ENCODE measurements at places on chromosomes 6 and 20.

- no peak for DNase-seq
These were observed 451.5 kb downstream of the PLCB1 start for GRCh38 chr20:8583566-8584043.

- peak; percentile 33 for DNase-seq
These were observed 42.2 kb downstream of the NFATC2 start for GRCh38 chr20:51500311-51500710.

DNA sequence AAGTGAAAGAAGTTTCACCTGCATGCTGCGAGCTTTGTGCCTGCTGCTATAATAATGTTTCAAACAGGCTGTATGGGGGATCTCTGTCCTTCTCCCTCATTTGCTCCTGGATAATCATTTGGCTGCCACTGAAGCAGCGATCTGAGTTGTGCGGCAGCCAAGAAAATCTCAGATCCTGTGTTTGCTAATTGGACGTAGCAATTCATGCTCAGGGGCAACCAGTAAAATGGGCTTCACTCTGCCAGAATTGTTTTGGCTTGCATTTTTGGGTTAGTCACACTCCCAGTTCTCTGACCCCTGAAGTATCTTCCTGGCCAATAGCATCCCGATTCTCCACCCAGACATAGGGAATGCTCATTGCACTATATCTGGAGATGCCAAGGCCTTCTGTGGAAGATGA lies 13.7 kb upstream of the STXBP5 start:
- DNase-seq = no peak

DNA sequence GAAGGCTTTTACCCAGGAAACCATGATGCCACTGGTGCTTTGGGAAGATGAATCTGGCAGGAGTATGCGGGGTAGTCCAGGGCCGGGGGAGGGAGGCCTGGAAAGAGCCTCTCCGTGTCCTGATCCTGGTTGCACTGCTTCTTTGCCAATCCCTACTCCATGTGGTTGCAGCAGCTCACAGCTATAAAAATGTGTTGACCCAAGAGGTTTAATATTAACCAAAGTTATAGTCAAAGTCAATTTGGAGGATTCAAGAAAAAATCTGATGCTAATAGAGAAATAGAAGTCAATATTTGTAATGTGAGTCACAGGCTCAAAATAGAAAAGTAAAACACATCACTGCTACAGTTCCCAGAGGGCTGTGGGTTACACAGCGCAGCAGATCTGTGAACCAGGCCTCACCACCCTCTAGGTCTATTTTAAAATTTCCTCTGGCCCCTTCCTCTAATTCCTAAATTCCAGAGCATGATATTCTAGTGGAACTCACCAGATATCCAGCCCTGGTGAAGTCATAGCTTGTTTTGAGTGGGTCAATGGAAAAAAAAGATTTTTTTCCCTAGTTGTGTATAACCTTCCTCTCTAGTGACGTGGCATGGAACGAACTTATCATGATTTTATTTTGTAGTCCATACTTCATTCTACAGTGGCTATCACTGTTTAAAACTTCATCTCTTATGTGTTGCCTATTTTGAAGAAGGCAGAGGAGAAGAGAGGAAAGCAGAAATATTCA lies 63.2 kb upstream of the BMP2 start:
- DNase-seq = no peak

- DNase-seq = no peak
These were observed 84.3 kb upstream of the TRAF3IP2 start for GRCh38 chr6:111689946-111690345.

GRCh38 chr6:167356874-167357273 lies 32.0 kb downstream of the TTLL2 start:
- no peak for DNase-seq

DNA sequence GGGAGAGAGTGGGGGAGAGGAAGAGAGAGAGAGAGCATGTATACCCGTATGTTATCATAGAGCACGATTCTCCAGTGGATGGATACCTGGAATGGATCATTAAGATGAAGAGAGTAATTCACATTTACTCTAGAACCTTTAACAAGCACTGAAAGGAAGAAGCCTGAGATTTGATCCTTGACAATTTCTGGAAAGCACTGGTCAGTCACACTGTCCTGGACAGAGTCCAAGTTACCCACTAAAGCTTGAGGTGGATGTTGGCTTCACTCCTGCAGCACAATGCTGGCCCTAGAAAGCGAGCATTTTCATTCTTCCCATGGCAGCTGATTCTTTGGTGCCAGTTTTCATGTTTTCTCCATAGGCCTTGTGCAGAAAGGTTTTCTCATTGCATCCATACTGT lies 25.6 kb downstream of the NFYA start:
- DNase-seq = peak; percentile 52

GRCh38 chr6:98366371-98366770 lies 468.0 kb upstream of the POU3F2 start:
- DNase-seq = no peak

DNA sequence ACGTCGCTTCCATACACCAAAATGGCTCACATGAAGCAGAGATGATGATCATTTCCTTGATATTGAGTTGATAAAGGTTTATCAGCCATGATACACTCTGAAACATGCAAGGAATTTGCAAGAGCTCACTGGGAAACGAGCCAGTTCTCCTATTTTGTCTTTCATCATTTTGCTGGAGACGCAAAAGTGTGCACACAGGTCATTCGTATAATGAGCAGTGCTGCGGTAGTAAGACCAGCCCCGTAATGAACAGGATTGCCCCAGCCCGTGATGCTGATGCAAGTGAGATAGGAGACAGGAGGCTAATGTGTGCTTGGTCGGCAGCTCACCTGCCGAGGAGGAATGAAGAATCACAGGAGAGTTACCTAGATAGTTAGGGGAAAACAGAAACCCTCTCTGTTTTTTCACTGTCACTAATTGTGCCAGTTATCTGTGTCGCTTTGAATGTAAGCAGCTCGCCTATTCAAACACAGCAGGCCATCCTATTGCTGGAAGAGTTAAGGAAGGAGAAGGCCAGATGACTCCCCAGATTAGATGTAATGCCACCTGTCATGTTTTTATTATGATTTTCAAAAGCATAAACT lies 391.8 kb downstream of the SAMD5 start:
- no peak for DNase-seq

DNA sequence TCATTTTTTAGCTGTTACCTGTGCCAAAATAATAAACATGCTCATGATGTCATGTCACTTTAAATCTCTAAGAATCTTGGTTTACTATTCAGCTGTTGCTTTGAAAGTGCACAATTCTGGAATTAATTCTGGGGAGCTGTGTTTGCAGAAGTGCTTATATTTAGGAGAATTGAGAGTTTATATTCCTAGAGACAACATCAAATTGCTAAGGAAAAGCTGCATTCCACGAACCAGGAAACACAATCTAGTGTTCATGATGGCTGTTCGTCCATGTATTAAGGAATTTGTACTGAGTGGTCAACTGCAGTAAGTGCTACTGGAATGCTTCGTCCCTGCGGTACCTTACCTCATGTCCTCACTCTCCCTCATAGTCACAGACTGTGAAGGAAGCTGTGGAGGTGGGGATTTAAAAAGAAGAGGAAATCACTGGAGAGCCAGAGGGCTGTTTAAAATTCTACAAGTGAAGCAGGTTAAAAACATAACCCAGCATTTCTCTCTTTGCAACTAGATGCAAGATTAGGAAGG lies 161.0 kb downstream of the TRMT11 start:
- no peak for DNase-seq
